ENCODE measurements at places on chromosomes 3 and 15. TPM values are rescaled to one million over a fixed set of nuclear protein-coding genes. Genes with fewer than 3 reads are reported as not detected.

The MKRN3 gene
- total RNA-seq = 0.51 TPM

The DVL3 gene
- total RNA-seq = 27.0 TPM

The FMN1 gene
- total RNA-seq = 15.6 TPM

The DPP8 gene
- total RNA-seq = 33.1 TPM

The MKRN2 gene
- 30.8 TPM for total RNA-seq

The MELTF gene
- total RNA-seq = 3.8 TPM

The CMTM6 gene
- 24.1 TPM for total RNA-seq

The NANOGP8 gene
- 2.3 TPM for total RNA-seq

The SPESP1 gene
- total RNA-seq = 6.0 TPM

Measured in subcutaneous adipose tissue (tissue), 4 donors.